GM04503 (cell line): ENCODE measurements at places on chromosomes 5 and 9.
A peak's percentile ranks its signal among the peaks of the same experiment; 100 is the strongest.

GRCh38 chr9:26748449-26749058 lies 144.0 kb downstream of the CAAP1 start:
- no peak for DNase-seq

DNA sequence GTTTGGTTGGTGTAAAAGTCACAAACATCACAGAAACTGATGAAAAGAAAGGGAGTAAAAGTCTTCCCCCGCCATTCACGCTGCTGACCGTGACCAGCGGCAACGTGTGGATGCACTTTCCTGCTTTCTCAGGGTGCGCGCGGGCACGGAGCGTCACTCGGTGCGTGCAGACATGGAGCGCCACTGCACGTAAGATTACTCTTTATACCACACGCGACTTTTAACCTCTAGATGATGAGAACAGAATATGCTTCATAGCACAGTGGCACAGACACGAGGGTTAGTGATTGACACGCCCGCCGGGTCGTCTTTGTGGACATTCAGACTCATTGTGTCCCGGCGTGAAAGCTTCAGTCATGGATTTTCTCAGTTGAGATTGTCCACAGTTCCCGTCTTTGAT lies 15.7 kb downstream of the CEP72 start:
- DNase-seq, result no peak

DNA sequence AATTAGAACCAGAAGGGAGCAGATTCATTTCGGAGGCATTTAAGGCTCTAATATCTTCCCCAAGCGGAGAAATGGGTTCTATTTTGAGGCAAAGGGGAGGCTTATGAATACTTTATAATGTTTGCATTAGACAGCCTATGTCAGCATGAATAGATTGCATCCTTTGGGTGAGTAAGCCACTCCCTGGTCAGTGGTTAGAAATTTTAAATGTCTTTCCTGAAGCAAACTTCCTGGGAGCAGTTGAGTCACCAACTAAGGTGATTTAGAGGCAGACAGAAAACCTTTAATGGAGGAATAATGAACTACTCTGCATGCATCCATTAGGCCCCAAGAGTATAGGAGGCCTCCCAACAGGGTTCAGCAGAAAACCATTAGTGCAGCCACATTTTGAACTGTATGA lies 204.9 kb downstream of the ELAVL2 start:
- no peak for DNase-seq

DNA sequence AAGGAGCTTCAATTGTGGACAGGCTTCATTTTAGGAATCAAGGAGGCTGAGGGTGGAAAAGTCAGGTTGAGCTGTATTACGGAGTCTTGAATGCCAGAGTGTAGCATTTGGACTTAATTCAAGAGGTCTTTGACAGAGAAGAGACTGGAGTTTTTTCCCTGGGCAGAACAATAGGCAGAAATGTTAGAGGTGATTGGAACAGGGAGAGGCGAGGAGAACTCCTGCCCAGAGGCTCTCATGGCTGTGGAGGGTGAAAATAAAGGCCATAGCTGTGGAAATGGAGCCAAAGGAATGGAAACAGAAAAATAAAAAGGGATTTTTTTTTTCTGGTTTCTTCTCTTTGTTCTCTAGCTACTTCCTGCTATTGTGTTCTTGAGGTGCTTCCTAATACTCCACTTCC lies 3.7 kb upstream of the IFNB1 start:
- no peak for DNase-seq

GRCh38 chr5:108206707-108207106 lies 175.2 kb downstream of the FBXL17 start:
- DNase-seq, result no peak

- no peak for DNase-seq
Observed at GRCh38 chr9:130937146-130938076, 1.6 kb downstream of the FIBCD1 start.

DNA sequence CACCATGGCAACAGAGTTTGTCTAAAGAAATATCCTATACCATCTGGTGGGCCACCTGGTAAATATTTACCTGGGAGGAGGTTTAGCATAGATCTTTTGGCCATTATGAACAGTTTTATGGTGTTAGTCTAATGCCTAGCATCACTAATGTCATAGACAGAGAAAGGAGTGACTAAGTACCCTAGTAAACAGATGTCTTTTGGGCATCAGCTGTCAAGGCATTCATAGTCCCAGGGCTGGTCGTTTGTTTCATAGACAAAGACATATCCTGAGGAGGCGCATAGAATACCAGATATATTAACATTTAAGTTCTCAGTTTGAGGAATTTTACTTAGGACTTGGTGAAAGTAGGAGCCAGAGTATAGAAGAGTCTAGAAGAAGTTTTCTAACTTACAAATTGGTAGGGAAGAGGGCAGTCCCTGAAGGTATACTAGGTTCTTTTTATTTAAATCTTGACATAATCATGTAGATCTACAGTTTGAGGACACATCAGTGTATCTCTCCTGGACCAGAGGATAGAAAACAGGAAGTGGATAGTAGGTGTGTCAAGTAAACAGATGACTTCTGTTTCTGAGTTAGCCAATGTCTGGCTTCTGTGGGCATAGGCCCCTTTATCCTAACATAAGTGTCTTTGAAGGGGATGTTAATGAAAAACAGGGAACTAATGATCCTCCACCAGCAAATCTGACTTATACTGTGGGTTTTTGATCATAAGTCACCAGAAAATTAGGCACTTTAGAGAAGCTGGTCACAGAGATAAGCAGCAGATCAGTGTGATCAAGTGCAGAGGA lies 105.0 kb upstream of the PRSS3 start:
- no peak for DNase-seq

DNA sequence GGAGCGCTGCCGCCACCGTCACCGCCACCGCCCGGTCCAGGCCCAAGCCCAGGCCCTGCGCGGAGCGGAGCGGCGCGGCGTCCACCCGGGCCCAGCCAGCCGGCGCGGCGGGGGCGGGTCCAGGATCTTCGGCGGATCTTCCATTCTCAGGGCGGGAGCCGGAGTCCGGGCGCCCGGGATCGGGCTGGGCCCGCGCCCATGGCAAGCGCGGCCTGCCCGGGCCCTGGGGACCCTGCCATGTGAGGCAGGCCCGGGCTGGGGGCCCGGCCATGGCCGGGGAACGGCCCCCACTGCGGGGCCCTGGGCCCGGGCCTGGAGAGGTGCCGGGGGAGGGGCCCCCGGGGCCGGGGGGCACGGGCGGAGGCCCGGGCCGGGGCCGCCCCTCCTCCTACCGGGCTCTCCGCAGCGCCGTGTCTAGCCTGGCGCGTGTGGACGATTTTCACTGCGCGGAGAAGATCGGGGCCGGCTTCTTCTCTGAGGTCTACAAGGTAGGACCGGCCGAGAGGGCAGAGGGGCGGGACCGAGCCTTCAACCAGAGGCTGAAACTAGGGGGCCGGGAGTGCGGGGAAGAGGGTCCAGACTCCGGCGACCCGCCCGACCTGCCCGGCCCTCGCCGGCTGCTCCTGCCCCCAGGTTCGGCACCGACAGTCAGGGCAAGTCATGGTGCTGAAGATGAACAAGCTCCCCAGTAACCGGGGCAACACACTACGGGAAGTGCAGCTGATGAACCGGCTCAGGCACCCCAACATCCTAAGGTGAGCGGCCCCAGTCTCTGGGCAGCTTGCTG lies 482 bp downstream of the TESK1 start:
- no peak for DNase-seq

DNA sequence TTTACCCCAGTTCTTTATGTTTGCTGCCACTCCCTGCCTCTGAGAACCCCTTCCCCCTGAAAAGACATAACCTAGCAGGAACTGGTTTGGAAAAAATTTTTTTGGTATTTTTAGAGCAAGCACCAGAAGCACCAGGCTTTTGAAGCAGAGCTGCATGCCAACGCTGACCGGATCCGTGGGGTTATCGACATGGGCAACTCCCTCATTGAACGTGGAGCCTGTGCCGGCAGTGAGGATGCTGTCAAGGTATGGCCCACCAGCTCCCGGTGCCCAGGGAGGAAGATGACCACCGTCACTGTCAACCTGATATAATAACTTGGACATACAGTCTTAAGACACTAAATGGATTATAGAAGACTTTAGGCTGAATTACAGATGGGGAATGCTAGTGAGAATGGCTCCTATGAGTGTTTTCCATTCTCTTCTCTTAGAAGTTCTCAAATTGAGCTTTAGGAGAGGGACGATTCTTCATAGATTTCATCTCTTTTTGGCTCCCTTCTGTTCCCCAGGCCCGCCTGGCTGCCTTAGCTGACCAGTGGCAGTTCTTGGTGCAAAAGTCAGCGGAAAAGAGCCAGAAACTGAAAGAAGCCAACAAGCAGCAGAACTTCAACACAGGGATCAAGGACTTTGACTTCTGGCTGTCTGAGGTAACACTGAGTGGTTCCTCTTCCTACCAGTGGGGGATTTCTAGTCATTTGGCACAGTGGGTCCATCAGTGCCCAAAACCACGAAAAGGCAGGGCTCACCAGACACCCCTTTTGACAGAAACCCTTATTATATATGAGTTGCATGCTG lies 44.9 kb downstream of the DYNC2I2 start:
- DNase-seq, result no peak

GRCh38 chr5:92527311-92528078 lies 1053.5 kb downstream of the NR2F1-AS1 start:
- peak; percentile 54 for DNase-seq

DNA sequence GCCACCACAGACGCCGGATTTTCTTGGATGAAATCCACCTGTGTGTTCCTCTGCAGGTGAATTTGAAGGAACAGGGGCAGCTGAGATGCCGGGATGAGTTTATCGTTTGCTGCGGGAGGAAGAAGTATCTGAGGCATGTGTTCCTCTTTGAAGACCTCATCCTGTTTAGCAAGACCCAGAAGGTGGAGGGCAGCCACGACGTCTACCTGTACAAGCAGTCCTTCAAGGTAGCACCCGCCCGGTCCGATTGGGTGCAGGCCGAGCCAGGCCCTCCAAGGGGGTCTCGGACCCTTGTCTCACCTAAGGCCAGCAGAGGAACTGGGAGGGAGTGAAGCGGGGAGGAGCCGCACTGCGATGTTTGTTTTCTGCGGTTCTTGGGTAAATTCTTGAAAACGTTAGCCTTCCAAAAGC lies 18.4 kb upstream of the LRRC14B start:
- no peak for DNase-seq

- DNase-seq, result no peak
Observed at GRCh38 chr5:36416605-36417004, 114.9 kb upstream of the RANBP3L start.

DNA sequence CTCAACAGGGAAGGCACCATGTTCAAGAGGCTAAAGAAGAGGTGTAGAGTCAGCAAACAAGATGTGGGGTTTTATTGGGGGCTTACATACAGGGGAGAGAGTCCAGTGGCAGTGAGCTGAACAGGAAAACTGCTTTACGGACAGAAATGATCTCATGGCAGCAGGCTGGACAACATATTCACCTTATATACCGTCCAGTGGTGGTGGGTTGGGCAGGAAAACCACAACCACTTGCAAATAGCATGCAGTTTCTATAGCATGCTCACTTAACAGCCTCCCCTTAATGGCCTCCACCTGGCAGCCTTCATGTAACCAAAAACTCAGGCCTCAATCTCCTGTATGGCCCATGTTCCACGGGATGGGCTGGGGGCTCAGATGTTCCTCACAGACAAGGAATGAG lies 5.4 kb downstream of the TNFSF8 start:
- no peak for DNase-seq

DNA sequence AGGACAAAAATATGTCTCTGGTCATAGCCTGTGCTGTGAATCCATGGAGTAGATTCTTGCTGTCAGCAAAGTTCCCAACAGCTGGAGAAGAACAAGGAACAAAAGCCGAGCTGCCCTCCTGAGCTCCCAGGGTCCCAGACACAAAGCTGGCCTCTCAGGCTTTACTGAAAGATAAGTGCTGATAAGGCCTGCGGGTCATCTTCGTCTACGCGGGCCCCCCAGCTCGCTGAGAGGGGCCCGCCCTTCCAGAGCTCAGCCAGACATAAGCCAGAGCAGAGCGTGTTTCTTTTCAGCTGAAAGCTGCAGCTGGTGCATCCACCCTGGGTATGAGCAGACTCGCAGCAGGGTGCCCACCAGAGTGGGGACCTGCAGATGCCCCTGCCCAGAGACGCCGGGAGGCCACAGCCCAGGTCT lies 84.7 kb downstream of the HSD17B3 start:
- DNase-seq, result no peak

DNA sequence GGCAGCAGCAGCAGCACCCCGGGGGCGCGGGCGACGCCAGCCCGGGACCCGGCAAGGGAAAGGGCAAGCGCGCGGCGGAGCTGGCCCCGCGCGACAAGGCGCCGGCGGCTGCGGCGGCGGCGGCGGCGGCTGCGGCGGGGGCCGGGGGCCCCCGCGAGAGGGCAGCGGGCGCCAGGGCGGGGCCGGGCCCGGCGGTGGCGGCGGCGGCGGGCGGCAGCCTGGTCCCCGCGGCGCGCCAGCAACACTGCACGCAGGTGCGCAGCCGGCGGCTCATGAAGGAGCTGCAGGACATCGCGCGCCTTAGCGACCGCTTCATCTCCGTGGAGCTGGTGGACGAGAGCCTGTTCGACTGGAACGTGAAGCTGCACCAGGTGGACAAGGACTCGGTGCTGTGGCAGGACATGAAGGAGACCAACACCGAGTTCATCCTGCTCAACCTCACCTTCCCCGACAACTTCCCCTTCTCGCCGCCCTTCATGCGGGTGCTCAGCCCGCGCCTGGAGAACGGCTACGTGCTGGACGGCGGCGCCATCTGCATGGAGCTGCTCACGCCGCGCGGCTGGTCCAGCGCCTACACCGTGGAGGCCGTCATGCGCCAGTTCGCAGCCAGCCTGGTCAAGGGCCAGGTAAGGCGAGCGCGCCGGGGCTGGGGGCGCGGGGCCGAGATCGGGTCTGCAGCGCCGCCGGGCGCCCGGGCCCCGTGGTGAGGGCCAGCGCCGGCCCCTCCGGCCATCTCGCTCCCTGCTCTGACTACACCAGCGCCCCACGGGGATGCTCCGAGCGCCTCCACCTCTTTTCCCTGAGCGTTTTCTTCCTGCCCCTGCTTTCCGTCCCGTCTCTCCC lies at the start of gene UBE2QL1:
TSS of gene UBE2QL1 (plus strand) at position 238 of the 843 bp plus-strand sequence. CDS start at position 273, 35 bp downstream.
- DNase-seq, result no peak

- DNase-seq, result no peak
Observed at GRCh38 chr9:79633558-79633957, 61.8 kb downstream of the TLE4 start.

GRCh38 chr5:99763021-99763774 lies 772.0 kb upstream of the FAM174A start:
- DNase-seq, result no peak

- DNase-seq, result no peak
Observed at GRCh38 chr9:78304357-78304756, 7.4 kb downstream of the PSAT1 start.
